Immature natural killer cell (primary cell): ENCODE measurements at places on chromosomes 12 and 14.

DNA sequence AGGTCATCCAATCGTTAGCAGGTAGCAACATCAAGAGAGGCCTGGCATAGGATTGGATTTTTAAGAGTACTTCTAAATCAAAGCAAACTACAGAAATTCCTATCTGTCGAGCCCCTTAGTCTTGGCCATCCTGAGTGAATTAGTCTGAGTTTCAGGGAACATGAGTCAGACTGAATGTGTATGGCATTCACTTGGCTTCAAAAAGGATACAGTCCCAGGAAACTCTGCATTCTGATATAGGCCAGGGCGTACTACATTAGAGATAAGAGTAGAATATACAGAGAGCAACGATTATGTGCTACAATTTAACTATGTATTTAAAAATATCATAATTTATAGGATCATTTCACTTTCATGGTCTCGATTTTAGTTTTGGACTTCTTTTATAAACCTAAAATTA lies 242.2 kb downstream of the SOX5 start:
- DNase-seq: no peak

DNA sequence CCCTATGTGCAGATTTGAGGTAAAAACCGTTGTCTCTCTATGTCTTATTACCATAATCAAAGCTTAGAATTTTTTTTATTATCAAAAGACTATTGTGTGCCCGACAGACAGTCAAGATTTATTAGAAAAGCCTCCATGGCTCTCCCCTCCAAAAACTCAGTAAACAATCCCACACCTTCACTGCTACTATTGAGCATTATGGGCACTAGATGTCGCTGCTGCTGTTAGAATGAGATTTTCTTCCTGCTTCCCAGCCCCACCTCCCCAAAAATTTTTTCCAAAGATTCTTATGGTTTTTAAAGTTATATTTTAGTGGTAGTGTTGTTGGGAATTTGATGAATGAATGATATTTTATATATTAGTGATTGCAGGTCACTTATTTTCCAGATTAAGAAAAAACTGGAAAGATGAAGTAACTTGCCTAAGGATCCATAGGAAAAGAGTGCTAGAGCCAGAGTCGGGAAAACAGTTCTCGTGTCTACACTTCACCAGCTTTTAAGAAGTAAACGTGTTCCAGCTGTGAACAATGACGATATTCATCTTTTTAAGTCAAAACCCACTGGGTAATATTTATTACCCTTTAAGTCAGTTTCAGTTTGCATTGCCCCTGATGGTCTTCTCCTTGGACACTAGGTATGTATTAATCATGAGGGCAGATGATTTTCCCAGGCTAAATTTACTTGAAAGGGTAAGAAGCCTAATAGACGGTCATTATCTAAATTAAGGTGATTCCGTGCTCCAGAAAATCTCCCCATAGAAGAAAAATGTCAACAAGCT lies 12.2 kb upstream of the FOXG1 start:
- no peak for DNase-seq

DNA sequence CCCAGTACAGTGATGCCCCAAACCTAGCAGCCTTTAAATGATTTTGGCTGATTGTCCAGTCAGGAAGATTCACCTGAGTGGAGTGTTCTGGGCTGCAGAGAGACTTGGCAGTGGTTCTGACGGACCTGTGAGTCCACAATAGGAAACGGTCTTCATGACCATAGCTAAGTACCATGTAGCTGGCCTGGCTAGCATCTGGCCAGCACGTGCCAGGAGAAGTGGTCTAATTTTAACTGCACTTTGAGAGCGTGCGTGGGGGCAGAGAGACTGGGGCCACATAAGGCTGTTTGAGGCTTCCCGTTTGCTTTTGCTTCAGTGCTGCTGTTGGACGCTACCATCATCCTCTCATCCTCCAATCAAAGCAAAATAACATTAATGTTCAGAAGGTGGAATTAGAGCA lies 54.7 kb downstream of the PPM1A start:
- no peak for DNase-seq

- no peak for DNase-seq
Observed at GRCh38 chr12:15592934-15593333, 196.3 kb downstream of the EPS8 start.

DNA sequence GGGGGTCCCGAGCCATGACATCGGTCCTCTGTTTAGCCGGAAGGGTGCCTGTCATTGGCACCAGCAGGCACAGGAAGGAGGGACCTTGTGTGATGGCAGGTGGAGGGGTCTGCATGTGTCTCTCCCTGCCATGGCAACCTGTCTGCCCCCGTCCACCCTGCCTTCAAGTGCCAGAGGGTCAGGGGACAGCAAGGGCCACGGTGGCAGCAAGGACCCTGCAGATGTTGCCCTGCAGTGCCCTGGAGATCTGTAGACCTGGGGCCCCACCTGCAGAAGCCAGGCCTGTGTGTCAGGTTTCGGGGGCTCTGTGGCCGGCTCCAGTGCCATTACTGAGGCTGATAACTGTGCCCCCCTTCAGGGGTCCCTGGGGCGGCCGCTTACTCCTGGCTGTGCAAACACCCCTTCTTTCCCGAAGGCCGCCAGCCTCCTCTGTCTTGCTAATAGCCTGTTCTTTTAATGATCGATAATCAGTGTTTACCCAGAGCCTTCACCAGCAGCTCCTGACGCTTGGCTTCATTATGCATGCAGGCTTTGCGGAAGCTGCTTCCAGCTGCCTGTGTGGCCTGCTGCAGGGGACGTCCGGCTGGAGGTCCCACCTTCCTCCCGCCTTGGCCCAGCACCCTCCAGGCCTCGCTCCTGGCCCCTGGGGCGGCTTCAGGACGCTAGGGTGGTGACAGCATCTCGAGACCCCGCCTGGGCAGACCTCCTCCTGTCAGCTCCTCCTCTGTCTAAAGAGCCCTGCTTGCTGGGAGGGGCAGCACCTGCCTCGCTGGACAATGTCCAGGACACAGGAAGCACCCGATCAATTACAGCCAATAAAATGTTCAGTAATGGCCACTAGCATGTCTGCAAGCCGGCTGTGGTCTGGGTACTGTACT lies 153.0 kb downstream of the KIF26A start:
- no peak for DNase-seq

GRCh38 chr12:4621511-4621910 lies 27.3 kb downstream of the AKAP3 start:
- DNase-seq: no peak

- no peak for DNase-seq
Observed at GRCh38 chr14:64689289-64689688, 14.9 kb upstream of the PLEKHG3 start.

DNA sequence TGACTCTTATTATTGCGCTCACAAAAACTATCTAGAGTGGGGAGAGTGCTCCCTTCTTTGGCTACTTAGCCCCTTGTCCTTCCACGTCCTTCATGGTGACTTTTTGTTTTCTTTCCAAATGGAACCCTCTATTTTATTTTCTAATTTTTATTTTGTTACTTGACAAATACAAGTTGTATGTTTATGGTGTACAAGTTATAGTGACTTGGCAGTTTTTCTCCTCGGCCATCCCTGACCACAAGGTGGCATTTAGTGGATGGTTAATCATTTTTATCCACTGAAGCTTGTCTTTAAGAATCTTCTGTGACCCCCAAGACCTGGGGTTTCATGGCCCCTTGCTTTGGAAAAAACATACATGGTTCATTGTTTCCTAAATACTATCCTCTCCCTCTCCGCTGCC lies 70.1 kb downstream of the NKX2-1 start:
- DNase-seq: no peak

DNA sequence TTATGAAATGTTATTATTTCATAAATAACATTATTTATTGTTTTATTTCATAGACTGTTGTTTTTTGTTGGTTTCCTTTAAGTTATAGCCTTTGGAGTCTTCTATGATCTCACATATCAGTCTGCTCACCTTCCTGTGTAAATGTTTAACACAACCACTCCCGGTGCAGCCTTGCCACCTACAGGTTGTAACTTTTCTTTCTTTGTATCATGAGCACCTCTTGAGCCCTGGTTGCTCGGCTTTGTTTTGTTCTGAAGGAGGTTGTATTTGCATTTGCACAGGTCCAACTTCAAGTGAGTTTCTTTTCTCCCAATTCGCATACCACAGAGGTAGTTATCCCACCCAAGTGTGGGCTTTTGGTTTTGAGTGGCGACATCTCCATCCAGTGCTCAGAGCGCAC lies 121.4 kb downstream of the SLC15A4 start:
- DNase-seq: no peak

DNA sequence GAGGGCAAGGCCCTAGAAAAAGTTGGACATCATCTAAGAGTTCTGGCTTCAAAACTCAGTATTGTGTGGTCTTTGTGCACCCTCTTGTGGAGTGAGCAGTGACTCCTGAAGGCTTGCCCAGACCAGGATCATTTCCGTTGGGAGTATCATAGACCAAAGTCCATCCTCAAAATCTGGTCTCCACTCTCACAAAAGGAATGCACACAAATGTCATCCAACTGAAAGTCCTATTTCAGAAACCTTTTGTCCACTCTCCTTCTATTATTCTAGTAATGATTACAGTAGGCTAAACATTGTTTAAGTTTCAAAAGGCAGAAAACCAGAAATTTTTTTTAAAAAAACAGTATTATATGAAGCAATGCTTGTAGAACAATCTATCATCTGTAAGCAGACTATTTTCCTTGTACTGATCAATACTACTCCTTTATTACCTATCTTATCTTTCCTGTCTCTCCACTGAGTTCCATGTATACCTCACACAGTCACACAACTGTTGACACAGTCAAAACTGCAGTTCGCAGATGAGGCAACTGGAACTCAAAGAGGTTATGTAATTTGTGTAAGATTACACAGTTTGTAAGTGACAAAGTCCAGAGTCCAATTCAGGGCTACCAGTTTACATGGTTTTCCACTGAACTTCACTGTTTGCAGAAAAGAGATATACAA lies 41.4 kb downstream of the COX16 start:
- DNase-seq: no peak

GRCh38 chr12:115870021-115870420 lies 407.5 kb downstream of the MED13L start:
- DNase-seq: no peak

- no peak for DNase-seq
Observed at GRCh38 chr12:93208011-93208410, 169.7 kb upstream of the NUDT4 start.

DNA sequence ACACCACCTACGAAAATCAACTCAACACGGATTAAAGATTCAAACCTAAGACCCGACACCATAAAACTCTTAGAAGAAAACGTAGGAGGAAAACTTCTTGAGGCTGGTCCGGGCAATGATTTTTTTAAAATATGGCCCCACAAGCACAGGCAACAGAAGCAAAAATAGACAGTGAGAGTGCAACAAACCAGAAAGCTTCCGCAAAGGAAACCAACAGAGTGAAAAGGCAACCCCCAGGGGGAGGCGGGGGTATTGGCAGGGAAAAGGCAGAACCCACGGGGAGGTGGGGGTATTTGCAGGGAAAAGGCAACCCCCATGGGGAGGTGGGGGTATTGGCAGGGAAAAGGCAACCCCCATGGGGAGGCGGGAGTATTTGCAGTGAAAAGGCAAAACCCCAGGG lies 20.5 kb upstream of the FBRSL1 start:
- no peak for DNase-seq

- peak; percentile 22 for DNase-seq
Observed at GRCh38 chr14:71289536-71289935, 382.3 kb downstream of the PCNX1 start.

DNA sequence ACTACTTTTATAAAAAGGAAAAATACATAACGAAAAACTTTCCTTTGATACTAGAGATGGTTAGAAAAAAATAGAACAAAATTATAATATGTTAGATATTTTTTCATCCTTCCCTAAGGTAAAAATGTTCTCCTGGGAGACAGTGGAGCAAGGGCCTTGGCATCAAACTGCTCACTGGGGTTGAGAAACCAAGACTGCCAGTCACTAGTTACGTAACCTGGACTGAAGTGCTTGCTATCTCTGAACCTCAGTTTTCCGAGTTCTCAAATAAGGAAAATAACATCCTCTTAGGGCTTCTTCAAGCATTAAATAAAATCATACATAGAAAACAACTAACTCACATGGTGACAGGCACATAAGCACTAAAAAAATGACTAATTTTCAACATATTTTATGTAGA lies 48.2 kb upstream of the FRMD6 start:
- DNase-seq: no peak

GRCh38 chr14:74669846-74670245 lies 43.0 kb downstream of the AREL1 start:
- no peak for DNase-seq

DNA sequence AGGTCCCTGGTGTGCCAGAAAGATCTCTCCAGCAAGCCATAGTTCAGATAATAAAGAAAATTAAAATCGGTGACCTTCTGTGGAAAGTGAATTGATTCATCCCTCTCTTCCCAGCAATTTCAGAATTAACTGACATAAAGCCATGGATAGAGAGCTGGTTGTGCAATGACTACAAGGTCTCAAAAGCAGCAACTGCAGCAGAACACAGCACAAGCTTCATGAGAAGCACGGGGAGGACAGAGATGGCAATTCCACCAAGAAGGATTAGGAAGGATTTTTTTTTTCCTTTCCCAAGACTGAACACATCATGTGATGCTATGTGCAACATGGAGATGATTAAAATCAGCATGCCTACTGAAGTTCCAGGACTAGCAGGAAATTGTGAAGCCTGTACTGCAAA lies 154.9 kb upstream of the PLEKHG7 start:
- DNase-seq: no peak

- no peak for DNase-seq
Observed at GRCh38 chr12:10033783-10034545, 3.5 kb downstream of the CLEC9A start.

DNA sequence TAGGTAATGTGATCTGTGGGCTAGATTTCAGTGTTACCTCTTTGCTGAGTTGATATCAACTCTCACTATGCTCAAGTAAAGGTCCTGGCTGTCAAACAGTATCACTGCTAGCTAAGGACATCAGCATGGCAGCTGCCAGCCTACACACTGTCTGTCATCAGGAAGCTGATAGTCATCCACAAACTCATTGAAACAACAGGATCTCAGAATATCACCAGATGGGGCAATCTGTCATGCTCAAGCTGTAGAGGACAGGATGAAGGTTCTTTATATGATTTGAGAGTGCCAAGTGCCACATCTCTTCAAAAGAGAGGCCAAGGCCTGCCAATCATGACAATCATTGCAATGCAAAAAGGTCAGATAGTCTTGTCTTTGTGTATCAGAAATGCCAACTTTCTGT lies 811.5 kb upstream of the SEL1L start:
- DNase-seq: no peak

- no peak for DNase-seq
Observed at GRCh38 chr14:81681541-81681940, 147.9 kb upstream of the SEL1L start.

GRCh38 chr14:34237677-34238076 lies 224.4 kb downstream of the SPTSSA start:
- DNase-seq: no peak
